GM23338 (cell line): ENCODE measurements at places on chromosomes 13 and 19. TPM values are rescaled to one million over a fixed set of nuclear protein-coding genes. Genes with fewer than 3 reads are reported as not detected.

DNA sequence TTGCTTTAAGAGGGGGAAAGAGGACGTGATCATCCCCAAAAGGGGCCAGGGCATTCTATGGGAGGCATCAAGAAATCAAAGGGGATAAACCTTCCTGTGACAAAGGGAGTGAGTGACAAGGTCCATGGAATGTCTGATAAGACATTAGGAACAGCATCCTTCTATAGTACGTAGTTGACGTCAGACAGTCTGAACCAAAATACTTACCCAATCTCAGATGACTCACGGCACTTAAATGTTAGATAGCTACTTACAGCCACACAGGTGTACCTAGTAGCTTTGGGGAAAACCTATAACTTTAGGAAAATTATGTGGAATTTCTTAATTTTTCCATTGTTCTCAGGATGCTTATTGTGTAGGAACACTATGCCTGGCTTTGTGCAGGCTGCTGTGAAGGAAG is 4.9 kb downstream of the LGALS16 start:
- H3K4me1 ChIP-seq, result no peaks in the 10 kb centered on the region
- peaks cover 6% of the 10 kb centered on the region; the same call in 1 of the 2 replicates for H3K27me3 ChIP-seq
- no peak overlapping the region for H3K27ac ChIP-seq
- H3K36me3 ChIP-seq, result no peaks in the 10 kb centered on the region
- H3K4me3 ChIP-seq, result no peak overlapping the region

DNA sequence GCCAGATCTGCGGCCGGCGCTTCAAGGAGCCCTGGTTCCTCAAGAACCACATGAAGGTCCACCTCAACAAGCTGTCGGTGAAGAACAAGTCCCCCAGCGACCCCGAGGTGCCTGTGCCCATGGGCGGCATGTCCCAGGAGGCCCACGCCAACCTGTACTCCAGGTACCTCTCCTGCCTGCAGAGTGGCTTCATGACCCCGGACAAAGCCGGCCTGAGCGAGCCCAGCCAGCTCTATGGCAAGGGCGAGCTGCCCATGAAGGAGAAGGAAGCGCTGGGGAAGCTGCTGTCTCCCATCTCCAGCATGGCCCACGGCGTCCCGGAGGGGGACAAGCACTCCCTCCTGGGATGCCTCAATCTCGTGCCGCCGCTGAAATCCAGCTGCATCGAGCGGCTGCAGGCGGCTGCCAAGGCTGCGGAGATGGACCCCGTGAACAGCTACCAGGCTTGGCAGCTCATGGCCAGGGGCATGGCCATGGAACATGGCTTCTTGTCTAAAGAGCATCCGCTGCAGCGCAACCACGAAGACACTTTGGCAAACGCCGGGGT is 72.6 kb downstream of the ZNF536 start:
- no peak for DNase-seq
- no peaks in the 10 kb centered on the region for H3K36me3 ChIP-seq
- no peak overlapping the region for H3K4me3 ChIP-seq
- peaks cover 27% of the 10 kb centered on the region for H3K4me1 ChIP-seq
- H3K27ac ChIP-seq, result no peak overlapping the region

GRCh38 chr19:30742406-30742938 is 370.3 kb downstream of the ZNF536 start:
- H3K4me3 ChIP-seq, result no peak overlapping the region
- no peak overlapping the region for H3K27ac ChIP-seq
- DNase-seq, result peak; percentile 8
- no peaks in the 10 kb centered on the region for H3K27me3 ChIP-seq
- H3K4me1 ChIP-seq, result no peaks in the 10 kb centered on the region

GRCh38 chr13:66427458-66427861 is 802.7 kb downstream of the PCDH9 start:
- H3K27me3 ChIP-seq, result no peaks in the 10 kb centered on the region
- no peaks in the 10 kb centered on the region for H3K36me3 ChIP-seq
- no peak overlapping the region for H3K27ac ChIP-seq

GRCh38 chr19:40143612-40144011 is 47.6 kb upstream of the MAP3K10 start:
- H3K27me3 ChIP-seq, result no peaks in the 10 kb centered on the region
- H3K4me1 ChIP-seq, result peaks cover 7% of the 10 kb centered on the region; the same call in 1 of the 2 replicates
- no peak overlapping the region for H3K27ac ChIP-seq
- H3K36me3 ChIP-seq, result no peaks in the 10 kb centered on the region
- no peak overlapping the region for H3K4me3 ChIP-seq

NKG7 gene
- not detected in 2 replicates for total RNA-seq

S1PR2 gene
- 13.2 and 13.9 TPM in 2 replicates for total RNA-seq
